Esophagus squamous epithelium (tissue), 5 donors: ENCODE measurements at places on chromosomes 1 and 21.

DNA sequence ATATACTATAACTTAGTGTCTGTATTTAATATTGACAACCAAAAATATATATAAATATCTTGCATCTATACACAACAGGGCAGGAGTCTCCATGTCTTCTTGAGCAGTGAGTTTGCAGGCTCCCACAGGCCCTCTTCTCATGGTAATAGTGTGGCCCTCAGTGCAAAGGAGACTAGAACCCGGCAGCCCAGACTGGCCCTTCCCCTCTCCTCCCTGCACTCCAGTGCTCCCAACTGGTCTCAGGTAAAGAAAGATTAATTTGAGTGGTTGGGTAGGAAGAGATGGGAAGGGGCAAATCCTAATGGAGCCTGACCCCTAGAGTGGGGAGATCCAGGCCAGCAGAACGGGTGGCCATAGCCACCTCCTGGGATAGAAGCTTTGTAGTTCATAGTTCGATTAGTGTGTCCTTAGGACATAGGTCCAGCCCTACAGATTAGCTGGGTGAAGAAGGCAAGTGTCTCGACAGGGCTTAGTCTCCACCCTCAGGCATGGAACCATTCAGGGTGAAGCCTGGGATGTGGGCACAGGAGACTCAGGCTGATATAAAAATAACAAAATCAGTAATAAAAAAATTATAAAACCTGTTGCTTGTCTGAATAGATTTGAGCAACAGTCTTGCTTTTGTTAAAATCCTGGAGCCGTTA, 32.3 kb downstream of the SLC2A1 start:
- no peak for DNase-seq

DNA sequence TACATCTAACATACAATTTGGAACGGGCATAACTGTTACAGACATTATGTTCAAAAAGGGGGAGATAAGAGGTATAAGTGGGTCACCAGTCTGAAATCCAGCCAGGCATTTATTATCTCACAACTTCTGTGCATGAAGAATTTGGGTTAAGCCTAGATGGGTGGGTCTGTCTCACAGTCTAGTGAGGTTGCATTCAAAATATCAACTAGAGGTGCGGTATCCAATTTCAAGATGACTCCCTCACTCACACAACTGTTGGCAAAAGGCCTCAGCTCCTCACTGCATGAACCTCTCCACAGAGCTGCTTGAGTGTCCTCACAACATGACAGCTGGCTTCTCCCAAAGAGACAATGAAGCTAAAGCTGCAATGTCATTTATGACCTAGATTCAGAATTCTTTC, 4.7 kb downstream of the AUNIP start:
- DNase-seq = no peak

DNA sequence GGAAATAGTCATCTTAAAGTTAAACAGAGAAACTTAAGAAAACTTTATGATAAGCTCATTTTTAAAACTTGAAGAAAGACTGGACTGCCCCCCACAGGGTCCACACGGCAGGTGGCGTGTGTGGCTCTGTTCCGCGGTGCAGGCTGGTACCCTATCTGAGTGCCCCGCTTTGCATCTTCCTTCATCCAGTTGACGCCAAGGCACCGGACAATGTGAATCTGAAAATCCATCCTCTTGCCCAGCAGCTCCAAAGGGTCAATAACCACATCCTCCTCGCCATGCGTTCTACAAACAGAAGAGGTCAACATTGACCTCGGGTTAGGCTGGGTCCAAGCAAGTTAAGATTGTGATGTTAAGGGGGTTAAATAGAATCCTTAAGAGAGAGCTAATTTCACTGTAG, 54.5 kb downstream of the SCCPDH start:
- no peak for DNase-seq

DNA sequence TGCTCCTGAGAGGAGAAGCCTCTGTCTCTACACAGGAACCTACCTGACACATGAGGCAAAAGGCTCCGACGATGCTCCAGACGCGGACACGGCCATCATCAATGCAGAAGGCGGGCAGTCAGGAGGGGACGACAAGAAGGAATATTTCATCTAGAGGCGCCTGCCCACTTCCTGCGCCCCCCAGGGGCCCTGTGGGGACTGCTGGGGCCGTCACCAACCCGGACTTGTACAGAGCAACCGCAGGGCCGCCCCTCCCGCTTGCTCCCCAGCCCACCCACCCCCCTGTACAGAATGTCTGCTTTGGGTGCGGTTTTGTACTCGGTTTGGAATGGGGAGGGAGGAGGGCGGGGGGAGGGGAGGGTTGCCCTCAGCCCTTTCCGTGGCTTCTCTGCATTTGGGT, 3.9 kb upstream of the ACKR1 start:
- no peak for DNase-seq

DNA sequence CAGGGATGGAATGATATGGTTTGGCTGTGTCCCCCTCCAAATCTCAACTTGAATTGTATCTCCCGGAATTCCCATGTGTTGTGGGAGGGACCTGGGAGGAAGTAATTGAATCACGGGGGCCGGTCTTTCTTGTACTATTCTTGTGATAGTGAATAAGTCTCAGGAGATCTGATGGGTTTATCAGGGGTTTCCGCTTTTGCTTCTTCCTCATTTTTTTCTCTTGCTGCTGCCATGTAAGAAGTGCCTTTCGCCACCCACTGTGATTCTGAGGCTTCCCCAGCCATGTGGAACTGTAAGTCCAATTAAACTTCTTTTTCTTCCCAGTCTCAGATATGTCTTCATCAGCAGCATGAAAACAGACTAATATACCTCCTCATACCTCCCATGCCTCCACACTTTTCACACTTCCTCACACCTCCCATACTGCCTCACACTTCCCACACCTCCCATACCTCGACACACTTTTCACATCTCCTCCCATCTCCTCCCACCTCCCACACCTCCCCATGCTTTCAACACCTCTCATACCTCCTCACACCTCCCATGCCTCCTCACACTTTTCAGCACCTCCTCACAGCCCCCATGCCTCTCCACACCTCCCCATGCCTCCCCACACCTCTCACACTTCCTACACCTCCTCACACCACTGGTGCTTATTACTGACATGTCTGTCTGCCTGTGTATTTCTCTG, 21.3 kb downstream of the GPR137B start:
- no peak for DNase-seq

DNA sequence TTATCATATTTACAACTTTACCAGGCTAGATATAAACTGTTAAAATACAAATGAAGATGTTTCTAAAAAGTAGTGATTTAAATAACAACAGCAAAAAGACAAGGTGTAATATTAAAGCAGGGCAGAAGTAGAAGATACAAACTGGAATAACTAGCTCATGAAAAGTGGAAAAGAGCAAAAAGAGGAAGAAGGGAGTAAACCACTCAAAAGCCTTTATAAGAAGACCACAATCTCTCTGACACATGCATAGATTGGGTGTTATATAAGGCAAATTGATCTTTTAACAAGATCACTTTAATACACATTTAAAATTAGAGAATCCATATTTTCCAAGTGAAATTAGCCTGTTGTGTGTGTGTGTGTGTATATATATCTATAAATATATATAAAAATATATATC, 5.0 kb downstream of the DENND1B start:
- DNase-seq = no peak

- no peak for DNase-seq
Observed at GRCh38 chr1:121519042-121519755, 334.4 kb downstream of the SRGAP2C start.

DNA sequence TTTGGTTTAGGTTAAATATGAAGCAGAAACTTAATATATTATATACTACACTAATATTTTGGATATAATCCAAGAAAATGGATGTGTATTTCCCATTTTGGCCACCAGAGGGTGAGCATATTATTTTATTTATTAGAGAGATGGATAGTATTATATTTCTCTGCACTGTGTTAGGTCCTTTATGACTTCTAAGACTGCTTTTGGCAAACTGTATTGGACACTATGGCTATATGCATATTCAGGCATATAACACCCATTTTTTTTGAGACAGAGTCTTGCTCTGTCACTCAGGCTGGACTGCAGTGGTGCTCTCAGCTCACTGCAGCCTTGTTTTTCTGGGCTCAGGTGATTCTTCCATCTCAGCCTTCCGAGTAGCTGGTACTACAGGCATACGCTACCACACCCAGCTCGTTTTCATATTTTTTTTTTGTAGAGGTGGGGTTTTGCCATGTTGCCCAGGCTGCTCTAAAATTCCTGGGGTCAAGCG, 17.8 kb upstream of the PGM1 start:
- DNase-seq = no peak

DNA sequence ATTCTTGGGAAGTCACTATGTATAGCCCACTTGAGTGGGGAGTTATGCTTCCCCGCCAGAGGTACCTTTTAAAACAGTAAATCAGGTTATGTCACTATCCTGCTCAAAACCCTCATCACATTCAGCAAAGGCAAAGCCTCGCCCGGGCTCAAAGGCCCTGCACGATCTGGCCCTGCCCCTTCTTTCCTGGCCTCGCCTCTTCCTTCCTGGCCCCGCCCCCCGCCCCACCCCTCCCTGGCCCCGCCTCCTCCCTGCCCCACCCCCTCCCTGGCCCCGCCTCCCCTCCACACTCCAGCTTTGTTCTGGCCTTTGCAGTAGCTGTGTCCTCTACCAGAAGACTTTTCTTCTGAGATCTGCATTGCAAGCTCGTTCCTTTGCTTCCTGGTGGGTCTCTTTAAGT, 6.6 kb downstream of the LDLRAD2 start:
- DNase-seq = no peak

DNA sequence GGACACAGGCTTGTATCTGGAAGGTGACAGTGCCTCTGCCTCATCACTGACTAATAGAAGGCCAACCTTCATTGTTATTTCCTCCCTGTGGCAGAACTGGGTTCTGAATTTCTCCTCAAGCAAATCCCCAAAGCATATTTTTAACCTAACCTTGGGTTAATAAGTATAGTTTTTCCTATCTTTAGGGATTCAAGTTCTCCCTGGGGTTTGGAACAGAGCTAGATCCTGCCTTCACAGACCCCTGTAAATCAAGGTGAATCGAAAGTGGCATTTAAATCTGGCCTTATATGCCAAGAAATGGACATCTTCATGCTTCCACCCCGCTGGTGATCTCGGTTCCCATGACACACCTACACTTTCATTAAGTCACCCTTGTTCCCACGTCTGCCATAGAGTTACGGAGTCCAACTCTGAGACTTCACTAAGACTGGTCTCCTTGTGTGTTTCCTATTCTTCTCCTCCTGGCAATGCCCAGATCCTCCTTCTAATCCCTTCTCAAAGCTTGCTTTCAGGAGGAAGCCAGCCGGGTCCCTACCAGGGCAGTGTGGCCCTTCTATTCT, 4.3 kb upstream of the CHI3L2 start:
- no peak for DNase-seq

DNA sequence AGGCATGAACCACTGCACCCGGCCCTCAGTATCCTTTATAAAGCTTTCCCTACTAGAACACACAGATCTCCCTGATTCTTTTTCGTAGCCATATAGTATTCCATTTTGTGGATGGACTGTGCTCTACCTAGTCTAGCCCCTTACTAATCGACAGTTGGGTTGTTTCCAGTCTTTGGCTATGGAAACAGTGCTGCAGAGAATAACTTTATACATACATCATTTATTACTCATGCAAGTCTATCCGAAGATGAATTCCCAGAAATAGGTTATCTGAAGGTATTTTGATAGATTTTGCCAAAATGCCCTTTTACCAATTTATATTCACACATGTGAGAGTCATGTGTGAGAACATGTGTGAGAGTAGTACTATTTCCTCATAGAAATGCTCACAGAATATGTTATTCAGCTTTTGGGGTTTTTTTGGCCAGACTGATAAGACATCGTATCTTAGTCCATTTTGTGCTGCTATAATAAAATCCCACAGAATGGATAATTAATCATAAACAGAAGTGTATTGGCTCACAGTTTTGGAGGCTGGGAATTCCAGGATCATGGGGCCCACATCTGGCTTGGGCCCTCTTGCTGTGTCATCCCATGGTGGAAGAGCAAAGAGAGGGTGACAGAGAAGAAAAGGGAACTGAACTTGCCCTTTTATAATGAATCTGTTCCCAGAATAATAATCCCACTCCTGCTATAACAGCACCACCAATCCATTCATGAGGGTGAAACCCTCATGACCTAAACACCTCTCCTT, 17.3 kb upstream of the FGR start:
- DNase-seq = no peak

DNA sequence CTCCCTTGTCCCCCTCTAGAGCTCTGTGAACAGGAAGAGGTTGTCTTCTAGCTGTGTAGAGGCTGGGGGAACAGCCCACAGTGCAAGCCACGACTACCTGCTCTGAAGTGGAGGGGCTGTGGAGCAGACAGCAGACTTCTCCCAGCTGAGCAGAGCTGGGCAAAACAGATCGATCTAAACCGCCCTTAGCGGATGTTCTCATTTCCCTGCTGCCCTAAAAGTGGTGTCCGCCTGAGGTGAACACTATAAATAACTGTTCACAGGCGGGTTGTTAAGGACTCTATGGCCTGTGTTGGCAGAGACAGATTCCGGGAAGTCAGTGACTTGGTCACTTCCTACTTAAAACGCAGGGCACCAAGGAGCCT, 203.2 kb downstream of the RHOU start:
- DNase-seq = no peak

GRCh38 chr21:43866659-43867331, 1.8 kb downstream of the AGPAT3 start:
- DNase-seq = no peak

DNA sequence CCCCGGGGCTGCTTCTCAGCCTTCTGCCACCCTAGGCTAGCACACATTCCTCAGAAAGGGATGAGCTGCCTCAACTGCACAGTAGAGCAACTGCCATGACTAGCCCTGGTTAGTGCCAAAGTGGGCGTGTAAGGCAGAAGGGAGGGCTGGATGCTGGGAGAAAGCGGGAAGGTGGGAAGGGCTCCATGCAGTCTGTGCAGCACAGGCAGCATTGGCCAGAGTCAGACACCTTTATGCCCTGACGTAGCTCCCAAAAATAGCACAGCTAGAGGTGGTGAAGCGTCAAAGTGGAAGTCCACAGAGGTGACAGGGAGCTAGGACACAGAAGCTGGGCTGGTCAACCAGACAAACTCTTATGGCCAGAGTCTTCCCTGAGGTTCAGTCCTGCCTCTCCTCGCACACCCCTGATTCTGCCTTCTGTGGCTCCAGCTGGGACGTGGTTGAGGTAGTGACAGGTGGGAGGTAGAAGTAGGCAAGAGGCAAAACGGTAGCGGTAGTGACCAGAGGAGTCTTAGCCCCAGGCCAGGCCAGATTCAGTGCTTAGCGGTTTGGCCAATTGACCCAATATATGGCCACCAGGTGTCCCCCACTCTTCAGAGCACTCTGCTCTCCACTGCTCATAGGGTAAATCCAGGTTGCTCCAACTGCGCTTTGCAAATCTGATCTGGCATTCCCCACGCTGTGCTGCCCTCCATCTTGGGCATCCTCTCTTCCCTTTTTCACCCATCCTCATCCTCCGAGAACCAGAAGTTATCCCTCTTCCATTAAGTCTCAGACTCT, 45.6 kb downstream of the DDX20 start:
- DNase-seq = no peak
